ENCODE measurements at places on chromosomes 1 and 21.

- no peak for DNase-seq
These were observed 1099.5 kb downstream of the PLA2G4A start for GRCh38 chr1:187928288-187928687.

- no peak for DNase-seq
These were observed 36.1 kb downstream of the ELAPOR1 start for GRCh38 chr1:109149874-109150601.

DNA sequence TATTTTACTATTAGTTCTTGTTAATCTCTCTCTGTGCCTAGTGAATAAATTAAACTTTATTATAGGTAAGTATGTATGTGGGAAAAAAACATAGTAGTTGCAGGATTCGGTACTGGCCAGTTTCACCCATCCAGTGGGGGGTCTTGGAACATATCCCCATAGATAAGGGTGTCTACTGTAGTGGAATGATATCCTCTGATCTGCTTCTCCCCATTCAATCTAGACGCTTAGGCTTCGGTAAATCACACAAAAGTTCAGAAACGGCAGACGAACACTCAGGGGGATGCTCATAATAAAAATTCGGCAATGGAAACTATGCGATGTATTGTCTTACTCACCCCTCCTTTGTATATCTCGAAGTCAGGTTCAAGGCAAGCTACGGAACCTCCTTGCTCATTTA is 232.9 kb upstream of the COA6 start:
- no peak for DNase-seq

DNA sequence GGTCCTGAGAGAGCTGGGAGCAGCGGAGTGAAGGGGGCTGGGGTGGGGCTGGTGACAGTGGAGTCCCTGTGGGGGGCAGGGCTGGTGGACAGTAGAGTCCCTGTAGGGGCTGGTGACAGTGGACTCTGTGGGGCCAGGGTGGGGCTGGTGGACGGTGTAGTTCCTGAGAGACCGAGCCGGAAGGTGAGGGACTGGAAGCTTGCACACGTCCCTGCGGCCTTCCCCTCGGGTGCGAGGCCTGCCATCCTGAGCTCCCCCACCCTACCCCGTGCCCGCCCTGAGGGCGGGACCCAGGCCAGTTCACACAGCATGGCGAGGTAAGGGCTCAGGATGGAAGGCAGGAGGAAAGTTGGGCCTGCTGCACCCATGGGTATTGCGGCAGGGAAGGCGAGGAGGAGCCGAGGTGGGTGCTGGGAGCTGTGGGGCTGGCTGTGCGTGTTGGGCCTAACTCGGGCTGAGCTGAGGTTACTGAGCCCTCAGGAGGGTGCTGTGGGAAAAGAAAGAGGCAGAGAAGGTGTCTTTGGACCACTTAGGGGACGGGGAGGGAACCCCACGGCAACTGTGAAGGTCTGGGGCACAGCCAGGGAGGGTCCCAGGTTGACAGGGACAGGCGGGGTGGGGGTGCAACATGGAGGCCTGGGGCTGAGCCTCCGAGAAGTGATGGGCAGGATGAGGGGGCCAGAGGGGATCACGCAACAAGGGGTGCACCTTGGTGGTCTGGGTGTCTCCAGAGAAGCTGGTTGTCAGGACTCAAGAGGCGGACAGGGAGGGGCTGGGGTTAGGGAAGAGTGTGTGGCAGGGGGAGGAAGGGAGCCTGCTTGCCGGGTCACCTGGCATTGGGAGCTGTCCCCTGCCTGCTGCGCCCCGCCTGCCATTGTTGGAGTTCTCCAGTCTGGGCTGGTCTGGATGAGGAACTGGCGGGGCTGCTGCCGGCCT is 60.8 kb downstream of the PRKCZ start:
- no peak for DNase-seq

DNA sequence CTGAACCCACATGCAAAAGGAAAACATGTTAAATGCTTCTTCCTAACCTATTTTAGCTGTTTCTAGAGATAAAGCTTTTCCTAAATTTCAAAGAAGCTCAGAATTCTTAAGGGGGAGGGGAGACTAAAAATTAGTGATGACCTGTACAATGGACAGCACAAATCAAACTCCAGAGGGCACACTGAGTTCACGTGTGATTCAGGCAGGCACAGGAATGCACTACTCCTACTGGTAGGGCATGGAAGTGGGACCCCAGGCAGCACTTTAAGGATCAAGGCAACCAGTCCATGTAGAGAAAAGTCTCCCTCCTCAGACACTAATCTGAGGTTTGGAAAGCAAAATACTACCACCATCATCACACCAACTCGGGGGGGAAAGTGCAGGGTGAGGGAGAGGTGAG is 31.3 kb upstream of the CLCA4 start:
- no peak for DNase-seq

GRCh38 chr1:165047994-165048393 is 308.5 kb downstream of the LMX1A start:
- no peak for DNase-seq

DNA sequence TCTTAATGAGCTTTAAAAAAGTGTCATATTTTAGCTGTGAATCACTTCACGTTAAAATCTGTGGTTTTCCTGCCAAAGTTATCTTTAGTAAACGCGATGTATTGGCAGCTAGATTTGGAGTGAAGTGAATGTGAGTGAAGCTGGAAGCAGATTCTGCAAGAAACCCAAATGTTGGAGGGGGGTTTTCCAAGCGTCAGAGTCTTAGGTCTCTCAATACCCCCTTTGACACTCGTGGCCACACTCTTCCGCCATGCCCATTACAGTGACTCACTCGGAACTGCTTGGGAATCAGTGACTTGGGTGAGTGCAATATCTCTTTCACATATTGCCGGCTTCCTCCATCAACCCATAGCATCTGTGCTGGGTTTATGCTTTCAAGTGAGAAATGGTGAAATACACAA is 17.5 kb downstream of the B3GALT5 start:
- no peak for DNase-seq
